ENCODE measurements at places on chromosomes 6 and 20.

DNA sequence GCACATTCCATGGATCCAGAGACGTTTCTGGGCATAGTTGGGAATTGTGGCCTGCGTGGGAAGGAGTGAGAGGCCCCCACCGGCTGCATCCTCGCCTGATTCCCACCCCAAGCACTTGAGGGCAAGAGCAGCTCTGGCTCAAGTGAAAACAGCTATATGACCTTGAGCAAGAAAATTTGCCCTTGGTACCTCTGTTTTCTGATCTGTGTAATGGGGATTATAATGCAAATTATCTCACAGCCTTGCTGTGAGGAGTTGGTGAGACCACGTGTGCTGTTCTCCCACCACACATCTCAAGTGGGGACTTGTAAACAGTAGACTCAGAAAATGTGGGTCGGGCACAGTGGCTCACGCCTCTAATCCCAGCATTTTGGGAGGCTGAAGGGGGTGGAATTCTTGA is 602 bp downstream of the TGM6 start:
- DNase-seq: no peak

DNA sequence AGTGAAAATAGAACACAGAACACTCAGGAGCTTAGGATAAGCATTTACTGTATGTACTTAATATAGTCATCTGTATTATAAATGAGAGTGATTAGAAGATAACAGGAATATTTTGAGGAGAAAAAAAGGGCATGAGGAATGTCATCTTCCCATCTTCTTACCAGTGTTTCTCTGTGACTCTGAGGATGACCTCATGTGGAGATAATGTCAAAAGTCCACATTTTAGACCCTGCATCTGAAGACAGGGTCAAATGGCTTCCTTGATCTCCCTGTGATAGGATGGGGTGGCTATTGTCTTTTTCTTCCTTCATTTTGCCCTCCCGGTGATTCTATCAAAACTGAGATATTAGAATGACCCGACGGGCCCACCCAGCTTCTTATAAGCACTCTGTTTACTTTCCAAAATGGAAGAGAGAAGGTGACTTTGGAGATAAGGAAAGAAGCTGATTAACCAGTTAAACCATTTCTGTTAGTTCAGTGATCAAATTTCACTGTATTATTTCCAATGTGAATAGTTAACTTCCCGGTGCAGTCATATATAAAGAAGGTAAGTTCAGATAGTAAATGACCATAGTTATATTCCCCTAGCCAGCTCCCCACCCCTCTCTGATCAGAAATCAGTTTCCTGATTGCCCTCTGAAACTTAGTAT is 115.7 kb upstream of the SALL4 start:
- DNase-seq: no peak

DNA sequence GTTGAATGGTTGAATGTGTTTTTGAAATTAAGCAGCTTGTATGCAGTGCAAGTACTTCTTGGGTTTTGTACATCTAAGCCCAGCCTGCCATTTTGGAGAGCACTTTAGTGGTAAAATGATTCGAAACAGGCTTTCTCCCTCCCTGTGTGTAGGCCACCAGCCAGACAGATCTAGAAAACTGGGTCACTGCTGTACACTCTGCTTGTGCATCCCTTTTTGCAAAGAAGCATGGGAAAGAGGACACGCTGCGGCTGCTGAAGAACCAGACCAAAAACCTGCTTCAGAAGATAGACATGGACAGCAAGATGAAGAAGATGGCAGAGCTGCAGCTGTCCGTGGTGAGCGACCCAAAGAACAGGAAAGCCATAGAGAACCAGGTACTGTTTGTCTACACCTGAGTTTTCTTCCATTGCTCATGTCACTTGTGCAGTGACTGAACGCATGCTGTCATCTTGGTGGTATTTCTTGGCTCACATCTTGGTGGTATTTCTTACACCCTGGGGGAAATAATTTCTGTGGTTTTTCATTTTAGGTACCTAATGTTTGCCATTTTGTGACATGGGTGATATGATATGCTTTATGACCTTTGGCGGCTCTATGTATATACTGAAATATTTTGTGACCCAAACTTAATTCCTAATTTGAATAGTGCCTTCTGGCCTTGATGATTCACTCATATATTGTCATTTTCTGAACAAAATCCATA is 115.7 kb upstream of the CLDN20 start:
- DNase-seq: no peak

DNA sequence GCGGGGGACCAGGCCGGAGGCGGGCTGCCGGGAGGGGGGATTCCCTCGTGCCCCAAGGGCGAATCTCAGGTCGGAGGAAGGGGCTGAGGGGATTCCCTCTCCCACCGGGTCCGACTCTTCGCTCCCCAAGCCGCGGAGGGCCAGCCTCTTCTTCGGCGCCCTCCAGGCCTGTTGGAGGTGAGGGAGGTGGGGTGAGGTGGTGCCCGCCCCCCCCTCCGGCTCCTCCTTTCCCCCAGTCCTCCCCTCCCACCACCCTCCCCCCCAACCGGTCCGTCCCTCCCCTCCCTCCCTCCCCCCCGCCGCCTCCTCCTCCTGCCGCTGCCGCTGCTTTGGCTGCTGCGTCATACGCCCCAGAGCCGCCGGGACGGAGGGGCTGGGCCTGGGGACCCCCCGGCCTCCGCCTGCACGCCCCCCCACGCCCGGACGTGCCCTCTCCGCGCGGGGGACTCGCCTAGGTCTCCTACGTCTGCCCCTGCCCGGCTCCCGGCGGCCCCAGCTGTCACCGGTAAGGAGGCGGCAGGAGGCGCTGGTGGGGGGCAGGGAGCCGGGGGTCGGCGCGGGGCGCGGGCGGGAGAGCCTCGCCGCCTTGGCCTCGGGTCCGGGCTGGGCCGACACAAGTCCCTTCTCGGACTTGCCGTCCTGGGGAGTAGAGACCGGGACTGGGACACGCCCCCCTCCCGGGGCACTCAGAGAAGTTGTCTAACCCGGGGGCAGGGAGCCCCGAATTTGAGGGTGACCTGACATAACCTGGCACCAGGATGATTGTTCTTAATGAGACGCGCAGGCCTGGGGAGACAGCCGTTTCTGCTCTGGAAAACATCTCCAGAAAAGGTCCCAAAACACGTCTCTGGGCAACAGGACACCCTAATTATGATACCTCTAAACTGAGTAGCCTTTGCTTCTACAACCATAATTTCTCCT is at the start of gene PHF1:
TSS of gene PHF1 (plus strand) at position 304 of the 921 bp plus-strand sequence. CDS start 1,250 bp downstream, outside the sequence.
- DNase-seq: peak; percentile 83

DNA sequence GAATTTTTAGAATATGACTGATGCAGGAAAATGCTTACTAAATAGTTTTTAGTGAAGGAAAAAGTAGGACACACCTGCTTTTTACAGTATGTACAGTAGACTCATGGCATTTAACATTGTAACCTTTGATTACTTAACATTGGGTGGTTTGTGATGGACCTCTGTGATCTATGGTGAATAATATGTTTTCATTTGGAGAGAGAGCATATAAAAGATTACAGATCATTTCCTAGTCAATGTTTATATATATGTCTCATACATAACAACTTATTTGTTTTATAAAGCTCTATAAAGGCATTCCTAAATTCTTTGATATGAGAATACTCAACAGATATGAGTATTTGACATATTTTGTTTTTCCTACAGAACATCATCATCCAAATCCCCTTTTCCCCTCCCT is 129.3 kb upstream of the PDE7B start:
- DNase-seq: no peak

DNA sequence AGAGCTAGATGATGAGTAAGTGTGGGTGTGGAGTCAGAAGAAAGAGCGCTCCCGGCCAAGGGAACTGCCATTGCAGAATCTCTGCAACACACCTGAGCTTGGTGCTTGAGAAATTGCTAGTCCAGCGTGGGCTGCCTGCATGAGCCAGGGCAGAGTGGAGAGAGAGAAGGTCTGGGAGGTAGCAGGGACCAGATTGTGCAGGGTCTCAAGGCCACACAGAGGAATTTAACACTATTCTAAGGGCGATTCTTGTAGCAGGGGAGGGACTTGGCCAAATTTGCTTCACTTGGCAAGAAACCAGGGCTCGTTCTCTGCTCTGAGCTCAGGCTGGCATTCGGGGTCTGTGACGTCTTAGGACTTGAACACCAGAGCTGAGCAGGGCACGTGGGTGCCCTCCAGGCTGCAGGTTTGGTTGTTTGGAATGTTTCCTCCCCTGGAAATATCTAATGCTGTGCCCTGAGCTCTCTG is 53.5 kb downstream of the BCAS4 start:
- peak; percentile 33 for DNase-seq

- DNase-seq: peak; percentile 21
Observed at GRCh38 chr6:135181333-135182070, 394 bp downstream of the MYB start.

GRCh38 chr20:39829256-39829655 is 859.8 kb downstream of the MAFB start:
- DNase-seq: peak; percentile 56

All from fibroblast of lung (primary cell).